NCI-H1930 (cell line): ENCODE measurements at places on chromosomes 2 and 18.

- DNase-seq: no peak
Observed at GRCh38 chr2:134021830-134022524, 231.9 kb upstream of the MGAT5 start.

- DNase-seq: no peak
Observed at GRCh38 chr18:28366676-28367075, 189.7 kb upstream of the CDH2 start.

DNA sequence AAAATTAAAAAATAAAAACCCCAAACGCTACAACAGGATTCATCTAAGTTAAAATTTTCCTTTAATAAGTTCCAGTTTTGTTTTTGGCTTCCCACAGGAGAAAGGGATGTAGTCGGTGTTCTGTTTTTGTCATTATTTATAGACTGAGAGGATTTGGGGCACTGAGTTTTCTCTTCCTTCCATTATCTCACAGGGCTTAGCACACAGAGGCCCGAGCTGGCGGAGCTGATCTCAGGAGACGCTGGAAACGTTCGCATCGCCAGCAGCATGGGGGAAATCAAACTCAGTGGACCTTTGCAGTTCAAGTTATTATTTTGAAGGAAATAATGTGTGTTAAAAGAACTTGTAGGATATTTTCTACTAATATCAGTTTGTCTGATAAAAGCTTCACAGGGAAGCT, 669.7 kb upstream of the SALL3 start:
- no peak for DNase-seq

GRCh38 chr18:11883153-11883552, 25.0 kb downstream of the MPPE1 start:
- no peak for DNase-seq

GRCh38 chr18:12803069-12803936, 80.7 kb downstream of the PTPN2 start:
- no peak for DNase-seq

DNA sequence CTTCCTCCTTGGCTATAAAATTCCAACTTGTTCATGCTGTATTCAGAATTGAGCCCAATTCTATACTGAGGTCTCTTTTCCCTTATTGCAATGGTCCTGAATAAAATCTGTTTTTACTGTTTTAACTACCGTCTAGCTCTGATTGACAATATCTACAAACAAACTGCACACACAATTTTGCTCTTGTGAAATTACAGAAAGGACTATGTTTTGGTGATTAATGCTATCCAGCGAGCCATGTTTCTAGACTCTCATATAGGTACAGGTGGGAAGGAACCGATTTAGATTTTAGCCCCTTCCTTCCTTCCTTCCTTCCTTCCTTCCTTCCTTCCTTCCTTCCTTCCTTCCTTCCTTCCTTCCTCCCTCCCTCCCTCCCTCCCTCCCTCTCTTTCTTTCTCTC, 254.4 kb downstream of the SLC4A3 start:
- no peak for DNase-seq

GRCh38 chr2:241118737-241119505, 16.8 kb upstream of the MTERF4 start:
- no peak for DNase-seq

- no peak for DNase-seq
Observed at GRCh38 chr2:72126186-72127100, 21.2 kb downstream of the CYP26B1 start.

DNA sequence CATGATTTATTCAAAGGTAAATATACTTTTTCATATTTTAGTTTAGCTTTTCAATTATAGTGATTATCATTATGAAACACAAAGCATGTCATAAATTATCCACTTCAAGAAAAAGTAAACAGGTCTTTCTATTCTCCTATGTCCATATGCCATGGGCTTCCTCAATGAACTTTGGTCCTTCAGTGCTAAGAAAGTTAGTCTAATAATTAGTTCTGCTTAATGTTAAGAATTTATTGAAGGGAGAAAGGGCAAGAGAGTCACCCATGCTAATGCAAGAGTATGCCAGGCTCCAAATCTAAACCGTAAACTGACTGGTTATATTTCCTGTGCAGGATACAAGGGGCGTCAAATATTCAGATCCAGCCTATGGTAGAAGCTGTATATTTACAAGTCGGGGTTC, 96.2 kb downstream of the GORASP2 start:
- DNase-seq: no peak

DNA sequence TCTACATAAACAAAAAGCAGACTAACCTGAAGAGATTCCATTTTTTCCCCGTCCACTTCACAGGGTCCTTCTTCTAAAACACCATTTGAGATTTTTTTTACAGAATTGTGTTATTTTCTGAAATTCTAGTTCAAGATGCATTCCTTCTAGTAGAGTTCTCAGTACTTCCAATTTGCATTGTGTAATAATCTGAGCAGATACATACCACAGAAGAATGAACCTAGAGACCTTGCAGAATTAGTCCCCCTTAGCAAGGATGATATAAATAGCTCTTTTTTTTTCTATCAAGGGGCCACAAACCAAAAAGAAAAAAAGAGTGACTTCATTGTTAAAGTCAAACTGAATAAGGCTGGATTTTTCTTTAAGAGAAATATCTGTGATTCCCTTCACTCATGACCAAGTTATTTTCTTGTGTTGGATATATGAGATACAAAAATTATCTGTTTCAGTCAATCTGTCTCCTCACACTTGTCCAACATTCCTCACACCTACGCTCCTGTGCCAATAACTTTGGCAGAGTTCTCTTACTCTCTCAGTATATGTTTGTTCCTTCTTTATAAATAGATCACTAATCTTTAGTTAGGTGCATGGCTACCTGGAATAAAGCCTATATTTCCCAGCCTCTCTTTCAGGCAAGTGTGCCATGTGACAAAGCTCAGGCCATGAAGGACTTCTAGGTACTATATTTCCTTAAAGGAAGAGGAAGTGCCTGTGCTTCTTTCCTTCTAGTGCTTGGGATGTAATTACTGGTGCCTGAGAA, 183.5 kb downstream of the ZNF385B start:
- no peak for DNase-seq

DNA sequence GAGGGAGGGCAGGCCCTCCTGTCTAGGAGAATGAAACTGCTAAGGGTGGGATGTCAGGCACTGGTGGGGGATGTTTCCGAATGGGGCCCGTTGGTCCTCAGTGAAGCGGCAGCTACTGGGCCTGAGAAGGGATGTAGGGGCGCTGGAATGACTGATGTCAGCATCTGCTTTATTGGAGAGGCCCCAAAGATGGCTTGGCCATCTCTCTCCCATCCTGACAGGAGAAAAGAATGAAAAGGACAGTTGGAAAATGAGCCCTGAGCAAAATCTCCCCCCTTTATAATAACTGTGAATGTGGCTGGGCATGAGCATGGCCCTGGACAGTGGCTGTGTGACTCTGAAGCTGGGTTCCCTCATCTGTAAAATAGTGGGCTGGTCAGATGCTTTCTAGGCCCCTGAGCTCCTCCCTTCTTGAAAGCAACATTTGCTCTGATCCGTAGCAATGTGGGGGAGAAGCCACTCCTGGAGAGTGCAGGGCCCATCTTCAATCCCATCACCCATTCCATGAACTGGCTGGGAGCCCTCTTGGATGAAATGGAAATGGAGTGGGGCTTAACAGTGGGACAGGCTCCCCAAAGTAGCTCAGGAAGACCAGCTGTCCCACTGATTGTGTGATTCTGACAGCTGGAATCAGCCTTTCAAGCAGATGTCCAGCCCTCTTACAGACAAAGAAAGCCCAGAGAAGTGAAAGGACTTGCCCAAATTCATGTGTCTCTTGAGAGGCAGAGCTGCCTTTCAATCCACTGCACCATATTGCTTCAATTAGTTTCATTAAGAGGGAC, 232.7 kb upstream of the SMAD2 start:
- no peak for DNase-seq

GRCh38 chr2:73759285-73759764, 20.6 kb downstream of the DUSP11 start:
- no peak for DNase-seq

DNA sequence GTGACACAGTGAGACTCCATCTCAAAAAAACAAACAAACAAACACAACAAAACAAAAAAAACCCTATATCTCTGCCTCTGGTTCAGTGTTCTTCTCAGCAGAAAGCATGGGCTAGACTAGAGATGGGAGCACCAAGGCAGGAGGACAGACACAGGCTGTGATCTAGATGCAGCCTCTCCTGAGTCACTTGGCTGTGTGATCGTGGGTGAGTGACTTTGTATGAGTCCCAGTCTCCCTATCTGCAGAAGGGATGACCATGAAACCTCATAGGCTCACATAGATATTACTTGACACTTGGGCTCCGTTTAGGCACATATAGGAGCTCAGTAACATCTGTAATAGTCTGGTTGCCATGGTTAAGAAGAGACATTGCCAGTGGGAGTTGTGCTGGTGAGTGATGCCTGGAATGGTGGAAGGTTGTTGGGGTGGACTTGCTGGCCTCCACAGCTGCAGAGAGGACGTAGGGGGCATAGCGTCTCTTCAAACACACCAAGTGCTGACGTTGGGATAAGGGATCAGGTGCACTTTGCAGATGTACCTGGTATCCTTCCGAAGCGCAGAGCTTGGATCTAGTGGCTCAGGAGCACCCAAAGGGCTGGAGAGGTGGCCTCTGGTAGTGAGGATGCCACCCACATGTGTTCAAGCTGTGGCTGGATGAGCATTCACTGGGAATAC, 318.9 kb upstream of the HS6ST1 start:
- DNase-seq: no peak

GRCh38 chr2:10174173-10174572, 51.6 kb downstream of the RRM2 start:
- DNase-seq: no peak

GRCh38 chr18:59729781-59730180, 32.6 kb upstream of the CCBE1 start:
- DNase-seq: no peak

DNA sequence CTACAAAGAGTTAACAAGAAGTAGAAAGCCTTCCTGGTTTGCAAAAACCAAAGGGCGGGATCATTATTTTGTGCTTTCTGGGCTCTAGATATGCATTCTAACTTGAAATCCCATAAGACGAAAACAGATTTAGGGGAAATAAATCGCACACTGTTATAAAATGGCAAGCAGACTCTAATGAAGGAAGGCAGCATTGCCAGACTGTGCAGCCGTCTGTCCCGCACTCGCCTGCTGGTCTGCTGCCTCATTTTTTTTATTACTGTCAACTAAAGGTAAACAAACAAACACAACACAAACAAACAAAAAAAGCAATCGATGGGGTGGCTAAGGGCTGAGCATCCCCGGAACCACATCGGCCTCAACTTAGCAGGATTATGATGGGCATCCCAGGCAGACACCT, 24.4 kb downstream of the ZNF521 start:
- no peak for DNase-seq

- DNase-seq: no peak
Observed at GRCh38 chr2:209977386-209978239, 24.8 kb upstream of the RPE start.

GRCh38 chr2:65070856-65071255, 14.6 kb downstream of the CEP68 start:
- no peak for DNase-seq

DNA sequence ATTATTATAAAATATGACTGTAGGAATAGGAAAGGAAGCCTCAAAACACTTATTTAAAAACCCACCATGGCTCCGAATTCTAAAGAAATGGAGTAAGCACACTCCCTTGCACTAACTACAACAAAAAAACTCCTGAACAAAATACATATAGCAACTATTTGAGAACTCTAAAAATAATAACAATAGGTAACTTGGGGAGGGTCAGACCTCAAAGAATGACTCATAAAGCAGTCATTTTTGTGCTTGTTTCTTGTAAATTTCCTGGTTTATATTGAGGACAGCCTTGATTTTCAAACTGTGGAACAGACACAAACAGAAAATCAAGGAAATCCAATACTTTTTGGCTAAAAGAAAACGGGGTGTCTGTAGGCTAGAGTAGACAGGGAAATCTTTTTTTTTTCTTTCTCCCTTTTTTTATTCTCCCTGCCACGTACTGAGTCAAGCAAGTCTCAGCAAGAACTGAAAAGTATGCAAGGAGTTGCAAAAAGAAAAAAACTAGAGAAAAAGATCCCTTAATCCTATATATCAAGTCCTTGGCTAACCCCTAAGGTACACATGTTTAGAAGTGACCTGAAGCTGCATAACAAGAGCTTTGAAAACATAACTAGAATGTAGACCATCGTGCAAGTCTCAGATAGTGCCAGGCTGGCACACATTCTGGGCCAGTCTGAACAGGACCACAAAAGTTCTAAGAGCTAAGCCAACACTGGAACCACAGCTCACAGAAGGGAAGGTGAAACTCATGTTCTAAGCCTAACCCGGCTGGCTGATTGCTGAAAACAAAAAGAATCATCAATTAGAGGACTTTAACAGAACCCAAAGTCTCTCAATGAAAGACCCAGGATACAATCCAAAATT, 403.1 kb upstream of the LYPD1 start:
- DNase-seq: no peak

DNA sequence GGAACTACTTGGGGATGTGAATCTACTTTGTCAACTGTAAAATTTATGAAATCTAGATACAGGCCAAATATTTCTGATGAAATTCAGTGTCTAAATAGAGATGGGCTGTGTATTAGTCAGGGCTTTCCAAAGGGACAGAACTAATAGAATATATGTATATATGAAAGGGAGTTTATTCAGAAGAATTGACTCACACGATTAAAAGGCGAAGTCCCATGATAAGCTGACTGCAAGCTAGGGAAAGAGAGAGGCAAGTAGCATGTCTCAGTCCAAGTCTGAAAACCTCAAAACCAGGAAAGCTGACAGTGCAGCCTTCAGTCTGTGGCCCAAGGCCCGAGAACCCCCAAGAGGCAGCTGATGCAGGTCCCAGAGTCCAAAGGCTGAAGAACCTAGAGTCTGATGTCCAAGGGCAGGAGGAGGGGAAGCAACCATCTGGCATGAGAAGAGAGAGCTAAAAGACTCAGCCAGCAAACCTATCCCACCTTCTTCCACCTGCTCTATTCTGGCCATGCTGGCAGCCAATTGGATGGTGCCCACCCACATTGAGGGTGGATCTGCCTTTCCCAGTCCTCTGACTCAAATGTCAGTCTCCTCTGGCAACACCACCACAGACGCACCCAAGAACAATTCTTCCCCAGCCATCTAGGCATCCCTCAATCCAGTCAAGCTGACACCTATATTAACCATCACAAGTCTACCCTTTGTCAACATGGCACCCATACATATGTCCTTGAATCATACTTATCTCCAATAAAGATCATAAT, 29.3 kb upstream of the MEX3C start:
- DNase-seq: no peak

DNA sequence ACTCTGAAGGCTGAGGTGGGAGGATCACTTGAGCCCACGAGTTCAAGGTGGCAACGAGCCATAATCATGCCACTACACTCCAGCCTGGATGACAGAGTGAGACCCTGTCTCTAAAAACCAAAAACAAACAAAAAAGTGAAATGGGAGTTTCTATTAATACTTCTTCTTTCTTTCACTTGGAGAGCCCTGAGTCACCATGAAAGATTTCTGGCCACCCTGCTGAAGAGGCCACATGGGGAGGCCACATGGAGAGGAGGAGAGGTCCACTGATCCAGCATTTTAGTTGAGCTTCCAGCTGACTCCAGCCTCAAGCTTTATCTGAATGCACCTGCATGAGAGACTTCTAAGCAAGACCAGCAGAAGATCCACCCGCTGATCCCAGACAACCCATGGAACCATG, 74.2 kb upstream of the LAPTM4A start:
- no peak for DNase-seq
